T-helper 17 cell (primary cell): ENCODE measurements at places on chromosomes 6 and 20.

GRCh38 chr6:11656491-11656890 lies 118.9 kb downstream of the TMEM170B start:
- no peak for DNase-seq

DNA sequence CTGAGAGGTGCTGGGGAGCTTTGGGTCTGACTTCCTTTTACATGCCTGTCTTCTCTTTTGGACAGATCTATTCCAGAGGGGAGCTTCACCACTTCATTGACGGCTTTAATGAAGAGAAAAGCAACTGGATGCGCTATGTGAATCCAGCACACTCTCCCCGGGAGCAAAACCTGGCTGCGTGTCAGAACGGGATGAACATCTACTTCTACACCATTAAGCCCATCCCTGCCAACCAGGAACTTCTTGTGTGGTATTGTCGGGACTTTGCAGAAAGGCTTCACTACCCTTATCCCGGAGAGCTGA lies 13.1 kb downstream of the PRDM1 start:
- DNase-seq: no peak

GRCh38 chr6:43763812-43764522 lies 6.0 kb upstream of the VEGFA start:
- DNase-seq: no peak

- no peak for DNase-seq
Measured at GRCh38 chr6:55180258-55180657, 5.9 kb downstream of the HCRTR2 start.

- DNase-seq: no peak
Measured at GRCh38 chr20:24934101-24934661, 14.9 kb upstream of the CST7 start.

- DNase-seq: no peak
Measured at GRCh38 chr20:17699931-17700351, at the start of gene BANF2. Gene BANF2, plus strand, starts transcription at chr20:17699966. Its CDS starts 25,060 bp downstream, at chr20:17725026.
